ENCODE measurements at places on chromosomes 12 and 14. TPM values are rescaled to one million over a fixed set of nuclear protein-coding genes. Genes with fewer than 3 reads are reported as not detected.

PARPBP gene
- 0.54 TPM for total RNA-seq

SLC35F4 gene
- not detected for total RNA-seq

WNT1 gene
- total RNA-seq, result not detected

B4GALNT3 gene
- total RNA-seq, result 36.6 TPM

TMCC3 gene
- 1.5 TPM for total RNA-seq

TMEM132C gene
- total RNA-seq, result 2.6 TPM

HNF1A gene
- not detected for total RNA-seq

OR4K14 gene
- not detected for total RNA-seq
